Spinal cord (tissue), 10 donors: ENCODE measurements at places on chromosomes 4 and X.

- no peak for DNase-seq
Measured at GRCh38 chr4:147754037-147754445, 22.2 kb downstream of the ARHGAP10 start.

- no peak for DNase-seq
Measured at GRCh38 chr4:1329408-1330371, 17.3 kb upstream of the UVSSA start.

DNA sequence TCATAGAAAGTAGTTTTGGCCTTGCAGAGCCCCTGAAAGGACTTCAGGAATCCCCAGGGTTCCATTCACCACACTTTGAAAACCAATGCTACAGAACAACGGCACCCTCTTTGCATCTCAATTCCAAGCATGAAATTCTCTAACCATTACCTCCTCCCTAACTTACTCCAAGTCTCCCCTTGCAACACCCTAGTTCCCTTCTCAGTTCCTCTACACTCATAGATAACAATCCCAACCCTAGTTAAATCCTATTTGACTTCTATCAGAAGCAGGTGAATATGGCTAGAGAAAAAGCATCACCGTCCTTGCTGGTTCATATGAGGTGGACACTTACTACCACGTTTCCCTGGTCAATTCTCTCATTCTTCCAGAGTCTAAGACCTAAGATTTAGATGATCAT is 2.4 kb downstream of the RCHY1 start:
- peak; percentile 1 for DNase-seq

GRCh38 chr4:101081695-101082369 is 265.5 kb downstream of the PPP3CA start:
- no peak for DNase-seq

DNA sequence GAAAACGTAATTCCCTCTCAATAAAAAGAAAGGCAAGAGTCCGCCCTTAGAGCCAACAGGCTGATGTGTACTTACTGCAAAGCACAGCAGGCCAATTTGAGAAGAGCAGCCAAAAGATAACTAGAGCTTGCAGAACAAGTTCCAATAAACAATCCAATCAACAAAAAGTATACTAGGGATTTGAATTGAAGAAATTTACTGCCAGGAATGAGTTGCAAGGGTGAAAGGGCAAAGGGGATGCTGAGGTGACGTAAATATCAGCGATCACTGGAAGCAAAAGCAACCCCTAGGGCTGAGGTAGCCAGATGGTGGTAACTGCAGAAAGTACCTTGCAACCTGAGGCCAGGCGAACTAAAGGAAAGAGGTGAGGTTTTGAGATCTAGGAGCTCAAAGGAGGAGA is 152.1 kb upstream of the TENM3 start:
- no peak for DNase-seq

- no peak for DNase-seq
Measured at GRCh38 chr4:74100531-74100930, 1.5 kb upstream of the CXCL2 start.

- DNase-seq: no peak
Measured at GRCh38 chr4:189092581-189092980, 848.1 kb upstream of the FRG1 start.

DNA sequence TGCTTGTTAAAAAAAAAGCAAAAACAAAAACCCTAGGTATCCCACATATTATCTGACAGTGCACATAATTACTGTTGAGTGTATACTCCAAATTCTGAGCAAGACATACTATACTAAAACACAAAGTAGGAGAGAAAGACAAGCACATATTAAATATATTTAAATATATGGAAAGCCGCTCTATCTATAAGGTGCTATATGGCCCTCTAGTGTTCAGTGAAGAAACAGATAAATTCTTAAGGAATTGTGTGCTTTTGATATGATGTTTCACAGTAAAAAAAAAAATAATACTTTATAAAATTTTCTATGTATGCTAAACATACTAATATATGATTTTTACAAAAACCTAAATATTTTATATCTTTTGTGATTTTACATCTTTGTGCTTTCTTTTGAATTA is 137.8 kb downstream of the FBXW7 start:
- no peak for DNase-seq

DNA sequence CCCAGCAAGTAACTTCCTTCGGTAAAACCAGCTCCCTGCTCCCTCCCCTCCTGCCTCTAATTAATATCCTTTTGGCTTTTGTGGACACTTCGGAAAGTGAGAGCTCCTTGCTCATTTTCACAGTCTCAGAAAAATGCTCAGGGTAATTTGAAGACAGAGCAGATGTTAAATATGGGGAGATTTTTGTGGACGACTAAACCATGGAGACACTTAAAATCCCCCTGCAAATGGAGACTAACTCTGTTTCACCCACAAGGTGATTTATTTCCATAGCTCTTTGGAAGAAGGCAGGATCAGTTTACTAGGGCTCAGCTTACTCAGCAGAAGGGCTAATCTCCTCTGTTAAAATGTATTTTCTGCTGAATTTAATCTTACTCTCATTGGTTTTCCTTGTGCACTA is 12.2 kb upstream of the AMOT start:
- no peak for DNase-seq

DNA sequence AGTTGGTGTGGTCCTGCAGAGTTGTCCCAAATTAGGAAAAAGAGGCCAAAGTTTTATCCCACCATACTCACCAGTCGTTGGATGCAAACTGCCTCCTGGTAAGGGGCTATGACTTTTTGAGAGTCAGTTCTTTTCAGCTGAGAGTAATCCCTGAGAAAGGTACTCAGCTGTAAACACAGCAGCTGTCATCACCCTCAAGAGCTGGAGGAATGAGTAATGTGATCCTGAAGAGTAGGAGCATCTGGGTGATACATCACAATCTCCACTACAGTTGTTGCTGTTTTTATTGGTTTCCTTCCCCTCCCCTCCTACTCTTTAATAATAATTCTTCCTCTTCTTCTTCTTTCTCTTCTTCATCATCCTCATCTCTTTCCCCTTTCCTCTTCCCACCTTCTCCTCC is 5.7 kb downstream of the MAGEE1 start:
- no peak for DNase-seq

DNA sequence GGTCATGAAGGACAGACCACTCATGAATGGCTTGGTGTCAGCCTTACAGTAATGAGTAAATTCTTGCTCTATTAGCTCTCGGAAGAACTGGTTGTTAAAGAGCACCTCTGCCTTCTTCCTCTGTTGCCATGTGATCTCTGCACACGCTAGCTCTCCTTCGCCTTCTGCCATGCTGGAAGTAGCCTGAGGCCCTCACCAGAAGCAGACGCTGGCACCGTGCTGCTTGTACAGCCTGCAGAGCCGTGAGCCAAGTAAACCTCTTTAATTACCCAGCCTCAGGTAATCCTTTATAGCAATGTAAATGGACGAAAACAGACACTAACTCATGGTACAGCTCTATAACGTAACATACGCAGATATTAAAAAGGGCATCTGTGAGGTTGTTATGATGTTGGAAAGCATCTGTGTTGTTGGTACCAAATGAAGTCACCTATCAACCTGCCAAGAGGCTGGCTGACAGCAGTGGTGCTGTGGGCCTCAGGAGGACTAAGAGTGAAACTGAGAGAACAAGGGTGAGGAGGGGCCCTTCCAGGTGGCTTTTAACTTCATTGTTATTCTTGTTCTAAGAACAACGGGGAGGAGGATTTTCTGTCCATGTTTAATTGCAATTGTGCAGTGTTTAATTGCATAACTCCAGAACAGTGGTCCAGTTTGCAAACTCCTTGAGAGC is 69.2 kb downstream of the CRMP1 start:
- DNase-seq: no peak

- DNase-seq: no peak
Measured at GRCh38 chr4:120064887-120065286, 1.8 kb downstream of the MAD2L1 start.

DNA sequence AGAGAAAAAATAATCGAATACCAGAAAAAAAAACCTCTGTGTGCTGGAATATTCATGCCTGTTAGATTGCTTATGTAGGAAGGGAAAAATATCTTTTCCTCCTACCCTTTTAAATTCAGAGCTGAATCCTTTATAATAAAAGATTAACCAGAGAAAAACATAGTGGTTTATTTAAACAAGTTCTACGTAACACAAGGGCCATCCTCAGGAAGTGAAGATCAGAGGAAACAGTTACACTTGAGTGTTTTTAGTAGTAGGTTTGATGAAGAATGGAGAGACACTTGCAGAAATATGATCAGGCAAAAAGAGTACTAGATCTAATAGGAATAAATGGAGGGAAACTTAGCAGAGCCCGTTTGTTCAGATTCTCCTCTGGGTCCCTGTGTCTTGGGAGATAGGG is 66.3 kb downstream of the TMEM156 start:
- no peak for DNase-seq

DNA sequence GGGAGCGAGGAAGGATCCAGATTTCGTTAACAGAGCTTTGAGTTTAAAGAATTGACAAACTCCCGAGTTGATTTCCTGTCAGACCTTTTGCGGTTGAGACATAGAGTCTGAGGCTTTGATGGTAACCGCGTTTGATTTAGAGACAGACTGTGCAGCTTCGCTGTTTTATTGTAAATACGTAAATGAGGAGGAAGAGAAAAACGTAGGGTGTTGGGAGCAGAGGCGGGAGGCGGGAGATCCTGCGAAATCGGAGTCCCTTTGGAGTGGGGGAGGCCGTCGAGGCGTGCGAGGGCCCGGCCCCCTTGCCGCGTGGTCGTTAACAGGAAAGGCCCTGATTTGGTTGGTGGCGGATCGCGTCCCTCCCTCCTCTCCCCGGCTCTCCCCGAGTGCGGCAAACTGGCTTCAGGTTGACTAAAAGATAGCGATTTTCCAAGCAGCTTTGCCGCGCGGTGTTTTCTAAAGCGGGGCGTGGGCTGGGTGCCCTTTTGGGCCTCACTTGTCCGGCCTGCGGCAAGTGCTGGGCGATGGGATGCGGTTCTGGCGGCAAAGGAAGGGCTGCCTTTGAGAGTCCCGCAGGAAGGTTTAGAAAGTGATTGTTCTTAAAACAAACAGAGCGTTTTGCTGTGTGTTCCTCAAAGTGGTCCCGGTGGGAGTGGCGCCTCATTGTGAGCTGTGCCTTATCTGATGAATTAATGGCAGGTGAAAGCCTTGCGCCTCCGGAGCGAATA is 857 bp downstream of the SCML1 start:
- no peak for DNase-seq

DNA sequence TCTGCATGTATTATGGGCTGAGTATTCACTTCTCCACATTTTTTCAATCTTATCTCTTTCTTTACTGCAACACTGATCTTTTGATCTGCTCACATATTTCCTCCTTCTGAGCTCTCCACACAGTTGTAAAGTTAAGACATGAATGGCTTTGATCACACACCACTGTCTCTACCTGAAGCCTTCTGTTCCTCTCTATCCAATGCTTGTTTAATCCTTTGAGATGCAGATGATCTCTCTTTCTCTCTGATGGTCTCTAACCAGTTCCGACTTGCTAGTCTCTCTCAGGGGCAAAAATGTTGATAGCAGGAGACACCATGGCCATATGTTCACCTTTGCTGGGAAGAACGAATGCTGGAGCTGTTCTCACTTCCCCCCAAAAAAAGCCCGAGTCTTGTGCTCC is 162.4 kb downstream of the UNC5C start:
- DNase-seq: no peak

DNA sequence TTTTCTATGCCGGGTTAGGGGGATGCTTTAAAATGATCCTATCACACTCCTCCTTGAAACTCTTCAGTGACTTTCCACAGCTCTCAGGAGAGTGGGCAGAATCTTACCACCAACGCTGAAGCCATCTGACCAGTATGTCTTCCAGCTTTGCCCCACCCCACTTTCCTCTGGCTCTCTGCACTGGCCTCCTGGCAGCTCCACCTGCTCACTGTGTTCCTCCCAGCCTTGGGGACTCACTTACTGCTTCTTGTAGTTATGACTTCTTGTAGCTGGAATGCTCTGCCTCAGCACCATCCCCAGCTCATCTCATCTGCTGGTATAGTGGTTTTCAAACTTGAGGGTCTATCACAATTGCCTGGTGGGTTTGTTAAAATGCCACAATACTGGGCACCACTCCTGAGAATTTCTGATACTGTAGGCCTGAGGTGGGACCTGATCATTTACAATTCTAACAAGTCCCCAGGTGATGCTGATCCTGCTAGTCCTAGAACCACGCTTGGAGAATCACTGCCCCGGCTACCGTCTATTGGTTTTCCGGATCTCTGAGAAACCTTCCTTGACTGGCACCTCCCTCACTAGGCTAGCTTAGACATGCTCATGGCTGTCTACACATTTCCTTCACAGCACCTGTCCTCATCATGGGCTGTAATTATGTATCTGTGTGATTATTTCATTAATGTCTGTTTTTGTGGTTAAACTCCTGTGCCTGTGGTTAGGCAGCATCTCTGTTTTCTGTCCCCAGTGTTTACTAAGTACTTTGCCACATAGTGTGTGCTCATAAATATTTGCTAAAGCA is 152.2 kb downstream of the MGST2 start:
- DNase-seq: no peak
